Renal pelvis (tissue), 12 donors: ENCODE measurements at places on chromosomes 7 and 10.

DNA sequence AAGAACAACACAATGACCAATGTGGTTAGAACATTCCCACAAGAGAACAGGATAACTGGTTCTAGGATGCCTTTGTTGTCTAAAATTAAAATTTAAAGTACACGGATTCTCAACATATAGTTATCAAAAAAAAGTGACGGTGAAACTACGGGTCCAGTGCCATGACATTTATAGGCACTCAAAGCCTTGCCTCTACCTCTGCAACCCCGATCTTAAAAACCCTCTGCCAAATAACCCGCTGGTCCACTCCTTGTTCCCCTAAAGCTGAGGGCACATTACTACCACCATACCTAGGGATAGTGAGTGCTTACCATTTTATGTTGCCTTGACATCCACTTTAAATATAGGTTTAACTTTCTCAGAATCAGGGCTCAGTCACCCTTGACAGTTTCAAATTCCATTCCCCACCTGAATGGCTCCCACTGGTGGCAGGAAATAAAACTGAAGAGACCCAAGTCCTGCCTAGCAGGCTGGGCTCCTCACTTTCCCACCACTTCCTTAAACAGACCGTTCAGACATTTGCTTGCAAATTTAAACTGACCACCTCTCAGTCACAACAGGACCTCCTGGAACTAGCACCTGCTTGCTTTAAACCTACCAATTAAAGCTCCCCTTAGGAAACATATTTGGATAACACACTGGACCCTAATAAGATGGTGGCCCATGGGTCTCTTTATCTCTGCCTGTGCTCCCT lies 169.9 kb upstream of the ASAH2 start:
- DNase-seq = peak; percentile 68

GRCh38 chr10:44369854-44370253 lies 15.0 kb downstream of the CXCL12 start:
- no peak for DNase-seq

DNA sequence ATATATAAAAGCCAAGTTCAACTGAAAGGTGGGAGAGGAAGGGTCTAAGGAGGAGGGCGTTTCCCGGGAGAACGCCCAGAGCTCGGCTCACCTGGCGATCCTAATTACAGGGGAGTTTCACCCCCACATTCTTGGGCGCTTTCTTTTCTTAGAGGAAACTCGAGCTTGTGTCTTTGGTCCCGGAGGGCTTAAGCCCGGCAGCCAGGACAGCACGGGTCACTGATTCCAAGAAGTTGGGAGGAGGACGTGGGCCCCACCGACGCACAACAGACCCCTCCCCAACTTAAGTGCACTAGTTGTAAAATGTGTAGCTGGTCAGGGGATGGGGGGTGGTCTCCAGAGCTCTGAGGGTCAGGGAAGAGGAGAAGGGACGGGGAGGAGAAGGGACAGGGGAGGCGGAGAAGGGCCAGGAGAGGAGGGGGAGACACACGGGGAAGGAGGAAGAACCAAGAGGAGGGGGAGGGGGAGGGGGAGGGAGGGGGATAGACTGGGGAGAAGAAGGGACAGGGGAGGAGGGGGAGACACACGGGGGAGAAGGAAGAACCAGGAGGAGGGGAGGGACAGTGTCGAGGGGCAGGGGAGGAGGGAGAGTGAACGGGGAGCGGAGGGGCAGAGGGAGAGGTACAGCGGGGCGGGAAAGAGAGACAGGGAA lies 874 bp downstream of the BAIAP2L1 start:
- DNase-seq = peak; percentile 30

- DNase-seq = no peak
Observed at GRCh38 chr7:70763961-70764691, 367.8 kb upstream of the GALNT17 start.

- DNase-seq = no peak
Observed at GRCh38 chr7:155361947-155362346, 64.3 kb downstream of the INSIG1 start.

DNA sequence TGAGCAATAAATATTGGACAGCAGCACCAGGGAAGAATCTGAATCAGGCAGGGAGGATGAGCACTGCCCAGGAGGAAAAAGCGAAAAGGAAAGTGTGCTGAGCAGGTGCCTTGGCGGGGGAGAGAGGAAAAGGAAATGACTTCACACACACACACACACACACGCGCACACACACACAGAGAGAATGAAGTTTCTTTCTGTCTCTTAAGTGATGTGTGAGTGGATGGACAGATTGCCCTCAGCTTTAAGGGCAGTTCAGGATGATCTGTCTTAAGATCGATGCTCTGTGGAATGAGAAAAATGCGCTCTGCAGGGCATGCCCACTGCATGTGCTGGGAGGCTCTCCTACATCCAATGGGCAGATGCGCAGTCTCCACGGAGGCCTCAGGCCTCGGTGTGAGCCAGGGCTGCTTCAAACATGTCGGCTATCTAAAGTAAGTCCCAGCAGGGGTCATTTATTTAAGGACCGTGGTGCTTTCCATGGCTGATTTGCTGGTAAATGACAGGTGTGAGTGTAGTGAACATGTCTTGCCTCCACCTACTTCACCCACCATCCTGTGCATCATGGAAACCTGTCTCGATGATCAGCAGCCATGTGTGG lies 2.5 kb upstream of the ACBD5 start:
- peak; percentile 80 for DNase-seq

GRCh38 chr10:100987685-100988049 lies 324 bp downstream of the TWNK start:
- no peak for DNase-seq

DNA sequence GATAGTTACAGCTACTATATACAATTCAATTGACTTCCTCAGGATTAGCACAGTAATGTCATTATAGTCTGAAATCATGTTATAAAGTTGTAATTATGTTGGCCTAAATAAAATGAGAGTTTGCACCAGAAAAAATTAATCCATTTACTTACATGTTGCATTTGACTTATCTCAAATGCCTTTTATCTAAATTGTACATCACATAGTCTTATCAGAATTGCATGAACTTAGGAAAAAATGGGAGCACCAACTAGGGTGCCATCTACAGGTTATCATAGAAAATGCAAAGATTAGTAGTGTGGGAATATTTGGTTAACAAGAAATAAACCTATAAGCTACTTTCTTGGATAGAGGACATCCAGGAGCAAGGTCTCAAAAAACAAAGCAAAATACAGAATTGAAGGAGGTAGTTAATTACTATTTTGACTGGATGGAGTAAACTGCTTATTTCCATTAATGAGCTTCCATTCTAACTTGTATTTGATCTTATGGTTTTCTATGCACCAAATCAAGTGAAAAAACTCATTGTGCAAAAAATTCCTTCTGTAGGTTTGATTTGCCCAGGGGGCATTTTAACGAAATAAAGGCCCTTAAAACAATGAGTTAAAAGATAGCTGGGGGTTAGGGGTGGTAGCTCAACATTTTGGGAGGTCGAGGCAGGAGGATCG lies 60.0 kb upstream of the ORC5 start:
- no peak for DNase-seq

DNA sequence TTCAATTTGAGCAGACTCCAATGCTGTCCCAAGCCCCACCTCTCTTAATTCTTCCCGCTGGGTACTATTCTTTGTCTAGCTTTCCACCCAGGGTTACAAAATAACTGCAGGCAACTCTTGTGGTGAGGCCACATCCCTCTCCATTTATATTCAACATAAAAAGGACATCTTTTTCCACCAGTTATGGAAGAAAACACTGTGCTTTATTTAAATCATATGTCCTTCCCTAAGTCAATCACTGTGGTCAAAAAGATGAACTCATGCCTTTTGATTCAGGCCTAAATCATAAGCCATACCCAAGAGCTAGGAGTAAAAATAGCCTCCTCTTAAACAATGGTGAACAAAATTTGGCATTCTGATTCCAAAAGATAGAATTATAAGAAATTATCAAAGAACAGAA lies 386.0 kb downstream of the SEMA3D start:
- DNase-seq = no peak

- DNase-seq = no peak
Observed at GRCh38 chr7:105153531-105153930, 139.5 kb downstream of the KMT2E start.

DNA sequence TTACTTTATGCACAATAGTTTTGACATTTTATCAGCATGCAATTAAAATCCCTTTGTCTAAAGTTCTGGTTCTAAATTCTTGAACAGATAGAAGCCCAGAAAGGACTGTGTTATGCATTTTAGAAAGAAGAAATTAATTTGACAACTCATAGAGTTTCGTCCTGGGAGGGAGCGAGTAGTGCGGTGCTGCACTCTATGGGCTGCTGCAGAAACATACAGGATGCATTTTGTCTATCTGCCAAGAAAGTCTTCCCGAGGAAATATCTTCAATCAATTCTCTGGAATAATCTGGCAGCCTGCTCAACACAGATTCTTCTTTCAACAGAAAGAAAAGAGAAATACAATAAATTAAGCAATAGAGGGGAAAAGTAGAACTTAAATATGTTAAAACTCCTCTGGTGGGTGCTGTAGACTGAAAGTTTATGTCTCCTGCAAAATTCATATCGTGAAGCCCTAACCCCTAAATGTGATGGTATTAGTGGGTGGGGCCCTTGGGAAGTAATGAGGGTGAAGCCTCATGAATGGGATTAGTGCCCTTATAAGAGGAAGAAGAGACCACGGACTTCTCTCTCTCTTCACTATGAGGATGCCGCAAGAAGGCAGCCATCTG lies 39.0 kb upstream of the IFRD1 start:
- DNase-seq = peak; percentile 27

DNA sequence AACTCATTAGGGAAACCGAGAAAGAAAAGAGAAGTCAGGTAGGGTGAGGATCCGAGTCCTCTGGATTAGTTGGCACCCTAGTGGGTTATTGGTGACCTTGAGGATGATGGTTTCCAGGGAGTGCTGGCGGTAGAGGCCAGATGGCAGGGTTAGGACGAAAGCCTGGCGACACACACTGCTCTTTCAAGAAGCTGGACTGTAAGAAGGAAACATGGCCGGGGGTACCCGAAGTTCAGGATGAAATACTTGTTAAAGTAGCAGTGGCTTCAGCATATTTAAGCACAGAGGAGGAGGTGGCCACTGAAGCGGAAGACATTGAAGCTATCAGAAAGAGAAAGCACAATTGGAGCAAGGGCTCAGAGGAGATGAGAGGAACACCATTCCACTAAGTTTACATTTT lies 224.6 kb downstream of the RELN start:
- DNase-seq = no peak

GRCh38 chr10:69180525-69181204 lies 631 bp downstream of the SUPV3L1 start:
- DNase-seq = peak; percentile 2

DNA sequence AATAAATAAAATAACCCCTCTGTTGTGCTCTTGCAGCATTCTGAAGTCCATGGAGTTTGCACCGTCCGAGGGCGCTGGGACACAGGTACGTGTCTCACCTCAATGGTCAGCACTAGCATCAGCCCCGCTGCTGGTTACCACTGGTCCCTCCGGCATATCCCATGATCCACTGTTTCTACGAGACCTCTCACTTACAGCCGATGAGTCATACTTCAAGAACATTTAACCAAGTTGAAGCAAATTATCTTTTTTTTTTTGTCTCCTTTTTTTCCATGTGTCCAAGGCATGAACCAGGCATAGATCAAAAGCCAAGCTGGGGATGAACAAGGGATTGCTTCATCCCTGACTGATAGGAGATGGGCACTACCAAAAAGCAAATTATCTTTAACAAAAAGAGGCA lies 92.9 kb upstream of the SH2B2 start:
- DNase-seq = no peak

- DNase-seq = no peak
Observed at GRCh38 chr7:44383566-44383965, 58.2 kb upstream of the CAMK2B start.

DNA sequence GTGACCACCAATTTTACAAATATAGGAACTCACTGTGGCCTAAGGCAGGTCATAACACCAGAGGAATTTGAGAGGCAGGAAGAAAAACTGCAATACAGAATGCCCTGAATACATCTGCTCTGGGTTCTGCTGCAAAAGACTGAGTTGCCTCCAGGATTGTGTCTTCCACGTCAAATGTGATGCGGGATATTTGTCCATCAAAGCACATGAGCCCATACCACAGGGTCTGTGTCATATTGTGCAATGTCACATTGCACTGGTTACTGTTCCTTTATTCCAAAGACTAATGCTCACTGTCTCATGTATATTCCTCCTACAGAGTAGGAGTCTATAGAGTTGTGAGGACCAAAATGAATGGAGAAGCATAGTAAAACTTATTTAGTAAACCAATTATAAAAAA lies 58.6 kb upstream of the ABCB4 start:
- no peak for DNase-seq

- DNase-seq = no peak
Observed at GRCh38 chr7:78326876-78327275, 528.3 kb downstream of the PHTF2 start.

DNA sequence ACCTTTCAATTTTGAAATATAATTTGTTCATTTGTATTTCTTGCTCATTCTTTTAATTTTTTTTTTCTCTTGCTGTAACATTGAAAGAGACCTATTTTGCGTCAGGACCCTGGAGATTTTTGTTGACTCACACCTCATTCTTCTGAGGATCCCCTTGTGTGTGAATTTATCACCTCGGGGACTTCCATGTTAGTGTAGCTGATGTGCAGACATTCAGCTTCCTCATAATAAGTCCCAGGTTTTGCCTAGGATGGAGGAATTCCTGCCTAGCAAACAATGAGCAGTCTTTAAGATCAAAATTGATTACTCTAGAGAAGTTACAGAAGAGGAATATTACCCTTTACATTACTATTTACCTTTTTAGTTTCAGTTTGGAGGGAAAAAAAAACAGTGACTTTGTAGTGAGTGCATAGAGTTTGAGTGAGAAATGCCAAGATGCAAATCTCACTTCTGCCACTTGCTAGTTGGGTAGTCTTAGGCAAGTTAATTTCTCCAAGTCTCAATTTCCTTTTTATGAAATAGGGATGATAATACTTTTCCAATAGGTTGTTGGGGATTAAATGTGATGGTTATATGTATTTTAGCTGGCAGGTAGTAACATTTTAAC lies 14.3 kb downstream of the TES start:
- DNase-seq = no peak

DNA sequence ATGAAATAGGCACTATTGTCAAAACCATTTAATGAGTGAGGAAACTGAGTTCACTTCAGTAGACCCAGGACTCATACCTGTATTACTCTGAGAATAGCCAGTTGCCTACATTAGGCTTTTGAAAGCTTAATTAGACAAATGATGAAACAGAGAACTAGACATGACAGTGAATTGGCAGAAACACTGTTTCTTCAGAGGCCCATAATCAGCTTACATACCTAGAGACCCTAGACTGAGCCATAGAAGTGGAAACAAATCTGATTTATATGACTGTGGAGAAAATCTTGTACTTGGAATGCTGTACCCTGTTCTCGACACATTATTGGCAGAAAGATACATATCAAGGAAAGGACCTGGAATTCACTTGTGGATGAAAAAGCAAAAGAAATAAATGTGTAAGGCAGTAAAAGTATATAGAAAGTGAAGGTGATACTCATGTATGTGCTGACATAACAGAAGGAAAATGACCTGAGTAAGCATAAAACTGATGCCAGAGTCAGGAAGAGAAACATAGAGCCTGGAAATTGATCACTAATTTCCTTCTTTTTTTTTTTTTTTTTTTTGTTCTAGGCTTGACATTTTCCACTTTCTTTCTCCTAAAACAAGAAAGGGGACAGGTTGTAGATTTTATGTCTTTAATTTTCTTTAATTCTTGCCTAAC lies 251.5 kb downstream of the BICC1 start:
- no peak for DNase-seq
